ENCODE measurements at places on chromosomes 4 and X.

- DNase-seq = no peak
These were observed 38.1 kb downstream of the EGFL6 start for GRCh38 chrX:13607331-13607995.

- DNase-seq = no peak
These were observed 42.3 kb downstream of the DKK2 start for GRCh38 chr4:106993827-106994226.

- no peak for DNase-seq
These were observed 100.1 kb downstream of the PPARGC1A start for GRCh38 chr4:23789762-23790161.

GRCh38 chr4:75034523-75034922 is 101.6 kb downstream of the PARM1 start:
- no peak for DNase-seq

- DNase-seq = no peak
These were observed 295.0 kb downstream of the CENPC start for GRCh38 chr4:67250131-67250896.

DNA sequence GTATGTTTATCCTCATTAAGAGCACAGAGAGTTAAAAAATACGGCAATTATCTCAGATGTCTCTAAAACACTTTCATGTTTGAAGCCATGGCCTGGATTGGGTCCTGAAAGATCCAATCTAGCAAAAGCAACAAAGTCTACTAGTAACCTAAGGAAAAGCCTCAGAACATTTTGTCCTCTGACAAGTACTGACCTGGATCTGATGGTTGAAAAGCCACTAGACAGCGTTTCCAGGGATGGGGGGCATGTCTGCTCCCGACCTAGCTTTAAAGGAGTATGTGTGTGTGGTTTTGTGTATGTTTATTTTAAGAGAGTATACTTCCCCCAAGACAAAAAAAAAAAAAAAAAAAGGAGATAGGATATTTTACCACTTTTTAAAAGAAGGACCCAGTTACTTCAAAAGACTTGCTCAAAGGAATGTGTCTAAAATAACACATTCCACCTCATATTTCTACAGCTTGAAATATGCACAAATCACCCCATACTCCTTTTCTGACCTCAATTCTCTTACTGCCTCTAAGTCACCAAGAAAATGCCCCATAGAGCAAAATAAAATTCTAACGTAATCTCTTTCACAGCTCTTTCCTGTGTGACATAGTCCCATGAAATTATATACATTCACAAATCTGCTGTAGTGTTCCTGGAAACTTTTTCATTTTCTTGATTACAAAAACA is 189.0 kb upstream of the TTC29 start:
- DNase-seq = no peak

GRCh38 chrX:115493015-115493414 is 68.0 kb upstream of the PLS3 start:
- DNase-seq = no peak

- no peak for DNase-seq
These were observed 26.2 kb downstream of the FGFR3 start for GRCh38 chr4:1819284-1819683.

GRCh38 chr4:7710576-7711306 is 228.9 kb downstream of the AFAP1 start:
- no peak for DNase-seq

- no peak for DNase-seq
These were observed 252.6 kb upstream of the ETNPPL start for GRCh38 chr4:109015413-109015810.

- no peak for DNase-seq
These were observed 37.7 kb downstream of the SLC25A5 start for GRCh38 chrX:119505945-119506344.

- no peak for DNase-seq
These were observed 1178.9 kb upstream of the DIAPH2 start for GRCh38 chrX:95505721-95506120.

DNA sequence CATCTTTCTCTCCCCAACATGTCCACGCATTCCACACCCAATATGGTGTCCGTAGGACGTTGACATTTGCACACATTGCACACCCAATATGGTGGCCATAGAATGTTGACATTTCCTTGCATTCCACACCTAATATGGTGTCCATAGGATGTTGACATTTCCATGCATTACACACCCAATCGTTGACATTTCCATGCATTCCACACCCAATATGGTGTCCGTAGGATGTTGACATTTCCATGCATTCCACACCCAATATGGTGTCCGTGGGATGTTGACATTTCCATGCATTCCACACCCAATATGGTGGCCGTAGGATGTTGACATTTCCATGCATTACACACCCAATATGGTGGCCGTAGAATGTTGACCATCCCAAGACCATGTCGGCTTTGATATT is 88.4 kb upstream of the SHOX start:
- no peak for DNase-seq

- DNase-seq = no peak
These were observed 56.8 kb downstream of the COX18 start for GRCh38 chr4:73012673-73013072.

GRCh38 chr4:186845137-186845842 is 121.6 kb upstream of the FAT1 start:
- no peak for DNase-seq

GRCh38 chr4:10130178-10130888 is 13.7 kb upstream of the WDR1 start:
- no peak for DNase-seq

DNA sequence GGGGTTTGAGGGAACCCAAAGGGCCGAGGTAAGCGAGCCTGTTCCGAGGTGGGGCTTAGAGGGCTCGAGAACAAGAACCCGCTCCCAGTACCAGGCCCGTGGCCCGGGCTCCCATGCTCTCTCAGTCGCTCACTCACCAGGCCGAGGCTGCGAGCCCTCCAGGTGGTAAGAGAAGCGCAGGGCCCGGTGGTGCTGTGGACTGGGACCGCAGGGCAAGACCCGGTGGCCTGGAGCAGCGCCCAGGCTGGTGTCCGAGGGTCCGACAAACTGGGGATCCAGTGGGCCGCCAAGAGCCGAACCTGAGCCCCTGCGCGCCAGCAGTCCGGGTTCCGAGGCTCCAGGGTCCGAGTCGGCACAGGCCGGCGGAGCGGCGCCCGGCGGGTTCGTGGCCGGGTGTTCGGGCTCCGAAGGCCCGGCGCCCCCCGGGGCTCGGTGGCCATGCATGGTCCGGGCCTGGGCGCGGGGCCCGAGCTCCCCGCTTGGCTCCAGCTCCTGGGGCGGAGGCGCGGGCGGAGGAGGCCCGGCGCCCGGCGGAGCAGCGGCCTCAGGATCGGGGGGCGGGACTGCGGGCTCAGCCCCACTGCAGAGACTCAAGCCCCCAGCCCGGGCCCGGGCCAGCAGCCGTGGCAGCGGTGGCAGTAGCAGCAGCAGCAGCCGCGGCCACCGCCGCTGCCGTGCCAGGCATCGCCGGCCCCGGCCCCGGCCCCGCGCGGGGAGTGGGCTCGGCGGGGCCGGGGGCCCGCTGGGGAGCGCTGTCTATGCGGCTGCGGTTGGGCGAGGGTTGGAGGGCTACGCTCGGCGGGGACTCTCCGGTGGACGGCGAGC is 833 bp downstream of the FGD1 start:
- no peak for DNase-seq

- no peak for DNase-seq
These were observed 77.1 kb upstream of the UCP1 start for GRCh38 chr4:140645614-140646412.

GRCh38 chrX:104995546-104995945 is 224.9 kb downstream of the TEX13A start:
- no peak for DNase-seq

- no peak for DNase-seq
These were observed 40.5 kb downstream of the FRYL start for GRCh38 chr4:48739560-48740019.

DNA sequence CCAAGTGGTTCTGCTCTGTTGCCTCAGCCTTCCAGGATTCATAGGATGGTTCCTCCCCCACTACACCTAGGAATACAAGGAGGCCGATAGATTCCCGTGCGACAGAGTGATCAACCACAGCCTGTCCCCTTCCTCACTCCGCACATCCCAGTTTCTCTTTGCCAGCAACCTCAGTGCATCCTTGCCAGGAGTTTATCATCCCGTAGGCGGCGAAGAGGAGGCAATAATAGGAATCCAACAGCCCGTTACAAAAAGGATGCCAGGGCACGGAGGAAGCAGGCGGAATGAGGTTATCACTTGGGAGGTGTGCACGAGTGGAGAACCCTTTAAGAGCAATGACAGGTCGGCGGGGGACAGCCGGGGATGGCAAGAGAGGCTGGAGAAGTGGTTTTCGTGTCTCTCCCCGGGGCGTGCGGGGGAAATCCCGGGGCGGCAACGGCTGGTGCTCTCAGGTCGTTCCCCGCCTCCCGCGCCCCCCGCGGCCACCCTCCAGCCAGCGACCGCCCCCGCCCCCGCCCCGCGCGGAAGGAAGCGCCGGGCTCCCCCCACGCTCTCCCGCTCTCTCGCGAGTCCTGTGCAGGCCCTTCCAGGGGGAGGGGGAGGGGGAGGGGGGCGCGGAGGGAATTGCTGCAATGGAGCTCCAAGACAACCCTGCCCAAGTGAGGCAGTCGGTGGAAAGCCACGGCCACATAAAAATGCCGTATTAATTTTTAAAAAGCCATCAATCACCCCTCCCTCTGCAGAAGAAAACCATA is 1.6 kb downstream of the PPP3CA start:
- DNase-seq = peak; percentile 31

- no peak for DNase-seq
These were observed 88.3 kb downstream of the AMELX start for GRCh38 chrX:11381464-11381863.

- DNase-seq = no peak
These were observed 32.7 kb upstream of the JADE1 start for GRCh38 chr4:128776794-128777216.

GRCh38 chr4:53463340-53463739 is 85.9 kb downstream of the FIP1L1 start:
- no peak for DNase-seq

DNA sequence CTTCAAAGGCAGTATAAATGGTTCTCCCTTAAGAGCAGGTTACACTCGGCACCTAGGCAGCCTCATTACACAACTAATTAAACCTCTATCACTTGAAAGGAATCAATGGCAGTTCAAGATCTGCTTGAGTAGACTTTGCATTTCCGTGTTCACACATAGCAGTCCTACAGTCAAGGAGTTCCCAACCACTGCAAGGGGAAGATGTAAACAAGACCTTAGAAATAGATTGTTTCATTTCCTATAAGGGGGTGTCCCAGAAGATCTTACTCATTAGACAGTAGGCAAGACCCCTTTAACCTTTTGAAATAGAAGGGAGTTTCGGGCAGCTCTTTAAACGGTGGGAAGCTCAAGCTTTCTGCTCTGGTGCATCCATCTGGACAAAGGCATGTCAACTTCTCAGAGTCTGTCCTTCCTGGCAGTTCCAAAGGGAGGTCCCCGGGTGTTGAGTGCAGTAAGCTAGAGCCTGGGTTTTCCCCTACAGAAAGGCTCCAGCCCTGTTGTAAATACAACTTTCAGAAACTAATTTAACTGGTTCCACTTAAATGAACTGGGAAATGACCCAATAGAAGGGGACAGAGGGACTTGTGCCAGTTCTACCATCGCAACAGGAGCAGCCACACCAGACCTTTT is 150.8 kb downstream of the RBMX2 start:
- no peak for DNase-seq
